ENCODE measurements at places on chromosomes 12 and 14.

- DNase-seq = no peak
These were observed at the start of gene NTN4 for GRCh38 chr12:95790033-95790916. NTN4 (minus strand) TSS chr12:95790764; CDS start chr12:95790309, 455 bp downstream.

DNA sequence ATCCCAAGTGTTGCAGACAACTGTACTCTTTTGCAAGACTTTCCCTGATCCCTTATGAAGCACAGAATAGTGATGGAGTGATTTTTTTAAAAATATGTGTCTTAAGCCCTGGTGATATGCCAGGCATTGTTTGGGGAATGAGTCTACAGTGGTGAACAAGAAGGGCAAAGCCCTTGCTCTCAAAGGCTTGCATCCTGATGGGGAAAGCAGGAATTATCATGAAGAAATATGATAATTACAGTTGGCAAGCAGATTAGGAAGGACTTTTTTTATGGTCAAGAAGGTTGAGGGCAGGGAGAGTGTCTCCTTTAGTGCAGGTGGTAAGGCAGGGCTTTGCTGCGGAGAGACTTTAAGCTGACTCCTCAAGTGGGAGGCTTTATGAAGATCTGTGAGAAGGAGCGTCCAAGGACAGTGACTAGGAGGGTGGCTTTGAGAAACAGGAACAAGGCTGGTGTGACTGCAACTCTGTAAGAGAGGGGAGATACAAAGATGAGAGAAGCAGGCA, 100.2 kb downstream of the SYNE2 start:
- no peak for DNase-seq

GRCh38 chr14:44112774-44113460, 394.2 kb downstream of the FSCB start:
- no peak for DNase-seq

- DNase-seq = no peak
These were observed 33.7 kb downstream of the MAPK1IP1L start for GRCh38 chr14:55085060-55085660.

GRCh38 chr12:131105736-131106348, 152.1 kb downstream of the ADGRD1 start:
- no peak for DNase-seq

GRCh38 chr14:69606258-69607184, 4.9 kb upstream of the SUSD6 start:
- DNase-seq = no peak

DNA sequence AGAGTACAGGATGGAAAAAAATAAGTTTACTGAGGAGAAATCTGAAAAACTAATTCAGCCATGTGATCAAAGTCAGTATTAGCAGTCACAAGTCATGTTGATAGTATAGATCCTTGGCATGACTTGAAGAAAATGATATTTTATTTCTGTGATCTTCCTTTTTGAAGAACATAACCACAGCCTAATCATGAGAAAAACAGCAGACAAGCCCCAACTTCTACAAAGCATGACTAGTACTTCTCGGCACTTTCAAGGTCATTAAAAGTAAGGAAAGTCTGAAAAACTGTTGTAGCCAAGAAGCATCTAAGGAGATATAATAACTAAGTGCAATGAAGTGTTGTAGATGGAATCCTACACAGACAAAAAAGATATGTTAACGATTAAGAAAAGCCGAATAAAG, 264.1 kb upstream of the FOXG1 start:
- DNase-seq = no peak

GRCh38 chr14:31939934-31940333, 137.2 kb upstream of the ARHGAP5 start:
- DNase-seq = no peak

GRCh38 chr12:6639151-6639801, 3.5 kb upstream of the LPAR5 start:
- DNase-seq = no peak

- no peak for DNase-seq
These were observed 3.2 kb downstream of the RNASE8 start for GRCh38 chr14:21060614-21061346.

DNA sequence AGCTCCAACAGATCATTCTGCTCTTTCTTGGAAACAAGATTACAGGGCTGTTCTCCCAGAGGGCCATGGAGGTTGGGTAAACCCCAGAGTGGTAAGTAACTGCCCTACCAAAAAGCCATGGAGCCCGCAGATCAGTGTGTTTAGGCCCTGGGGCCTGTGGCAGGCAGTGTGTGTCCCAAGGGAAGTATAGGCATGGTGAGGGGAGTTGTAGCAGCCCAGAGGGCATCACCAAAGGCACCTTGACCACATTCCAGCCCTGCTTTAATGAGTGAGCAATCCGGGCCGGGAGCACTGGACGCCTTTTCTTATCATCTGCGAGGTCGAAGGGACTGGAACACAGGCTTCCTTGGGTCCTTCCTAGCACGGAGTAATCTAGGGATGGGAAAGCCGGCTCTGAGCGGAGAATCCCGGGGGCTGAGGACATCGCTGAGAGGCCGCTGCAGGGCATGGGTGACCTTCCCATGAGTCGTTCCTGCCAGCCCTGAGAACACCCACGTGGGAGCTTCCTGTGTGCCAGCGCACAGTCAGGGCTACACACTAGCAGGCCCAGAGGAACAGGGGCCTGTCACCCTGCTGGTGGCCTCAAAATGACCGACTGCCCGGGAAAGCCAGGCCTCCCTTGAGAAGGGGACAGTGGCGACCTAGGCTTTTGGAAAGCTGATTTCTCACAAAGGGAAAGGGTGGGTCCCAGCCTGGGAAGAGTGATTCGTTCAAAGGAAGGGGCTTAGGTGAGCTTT, 91.3 kb downstream of the NINJ2 start:
- DNase-seq = no peak

- DNase-seq = no peak
These were observed 3.8 kb downstream of the POMT2 start for GRCh38 chr14:77316872-77317301.

GRCh38 chr14:90273532-90273931, 17.2 kb downstream of the PSMC1 start:
- DNase-seq = no peak

DNA sequence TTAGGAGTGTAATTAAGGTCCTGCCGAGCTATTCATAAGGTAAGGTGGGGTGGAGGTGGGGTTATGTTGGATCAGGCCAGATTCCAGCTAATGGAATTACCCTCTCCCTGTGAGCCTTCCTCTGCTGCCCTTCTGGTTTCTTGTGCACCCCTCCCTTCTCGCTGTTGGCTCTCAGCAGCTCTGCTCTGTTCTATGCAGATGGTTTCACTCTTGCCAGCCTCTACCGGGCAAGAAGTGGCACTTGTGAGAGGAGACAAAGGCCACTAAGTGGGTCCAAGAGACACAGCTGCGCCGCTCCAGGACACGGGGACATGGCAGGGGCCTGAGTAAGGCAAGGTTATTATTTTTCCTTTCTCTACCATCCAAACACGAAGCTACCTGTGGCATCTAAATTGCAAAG, 334.4 kb downstream of the EMP1 start:
- DNase-seq = no peak

DNA sequence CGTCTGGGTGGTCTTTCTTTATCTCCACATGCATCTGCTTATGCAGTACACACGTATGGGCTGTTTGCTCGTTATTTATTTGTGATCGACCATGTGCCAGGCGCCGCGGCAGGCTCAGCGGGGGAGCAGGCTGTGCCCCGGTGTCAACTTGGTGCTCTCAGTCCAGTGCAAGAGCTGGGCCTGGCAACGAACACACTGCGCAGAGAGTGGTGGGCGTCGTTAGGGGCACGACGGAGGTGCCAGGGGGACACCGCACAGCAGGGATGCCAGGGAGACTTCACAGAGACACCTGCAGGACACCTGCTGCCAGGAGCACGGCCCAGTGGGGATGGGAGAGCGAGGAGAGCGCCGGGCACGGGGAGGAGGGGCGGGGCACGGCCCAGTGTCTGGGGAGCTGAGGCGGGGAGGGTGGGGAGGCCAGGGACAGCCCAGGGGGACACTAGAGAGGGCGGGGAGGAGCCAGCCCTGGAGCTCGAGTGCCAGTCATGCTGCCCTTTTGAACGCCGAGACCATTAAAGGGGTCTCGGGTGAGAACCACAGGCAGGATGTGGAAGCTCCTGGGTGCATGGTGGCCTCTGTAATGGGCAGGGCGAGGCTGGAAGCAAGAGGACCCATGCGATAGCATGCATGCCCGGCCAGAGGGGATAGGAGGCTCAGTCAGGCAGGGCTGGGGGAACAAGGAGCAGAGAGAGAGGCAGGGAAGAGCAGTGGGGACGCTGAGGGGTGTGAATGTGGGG, 652 bp upstream of the LRCOL1 start:
- no peak for DNase-seq

DNA sequence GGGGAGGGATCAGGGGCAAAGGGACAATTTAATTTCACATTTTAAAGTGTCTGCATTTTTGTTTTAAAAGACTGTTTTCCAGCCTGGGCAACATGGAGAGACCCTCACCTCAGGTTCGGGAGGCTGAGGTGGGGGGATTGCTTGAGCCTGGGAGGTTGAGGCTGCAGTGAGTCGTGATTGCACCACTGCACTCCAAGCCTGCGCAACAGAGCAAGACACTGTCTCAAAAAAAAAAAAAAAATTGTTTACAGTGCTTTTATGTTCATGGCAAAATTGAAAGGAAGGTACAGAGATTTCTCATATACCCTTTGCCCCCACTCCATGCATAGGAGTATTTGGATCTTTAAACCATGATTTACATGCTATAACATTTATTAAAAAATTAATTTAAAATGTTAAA, 16.4 kb upstream of the HVCN1 start:
- no peak for DNase-seq

DNA sequence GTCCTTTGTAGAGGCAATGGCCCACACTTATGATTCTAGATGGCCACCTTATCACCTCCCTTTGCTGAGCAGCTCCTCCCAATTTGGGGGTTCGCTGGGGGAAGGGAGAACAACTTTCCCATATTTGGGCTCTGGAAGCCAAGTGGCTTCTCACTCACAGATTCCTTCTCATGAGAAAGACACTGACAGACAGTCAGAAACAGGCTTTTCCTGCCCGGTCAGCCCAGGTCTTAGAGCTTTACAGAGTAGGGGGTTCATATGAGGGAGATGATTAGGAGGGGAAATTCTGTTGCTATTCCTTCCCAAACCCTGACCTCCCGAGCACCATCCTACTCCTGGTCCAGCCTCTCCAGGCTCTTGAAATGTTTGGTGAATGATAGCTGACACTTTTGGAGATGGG, 60.1 kb upstream of the HSPB8 start:
- DNase-seq = no peak

- no peak for DNase-seq
These were observed 77.0 kb downstream of the CPSF2 start for GRCh38 chr14:92198804-92199203.

DNA sequence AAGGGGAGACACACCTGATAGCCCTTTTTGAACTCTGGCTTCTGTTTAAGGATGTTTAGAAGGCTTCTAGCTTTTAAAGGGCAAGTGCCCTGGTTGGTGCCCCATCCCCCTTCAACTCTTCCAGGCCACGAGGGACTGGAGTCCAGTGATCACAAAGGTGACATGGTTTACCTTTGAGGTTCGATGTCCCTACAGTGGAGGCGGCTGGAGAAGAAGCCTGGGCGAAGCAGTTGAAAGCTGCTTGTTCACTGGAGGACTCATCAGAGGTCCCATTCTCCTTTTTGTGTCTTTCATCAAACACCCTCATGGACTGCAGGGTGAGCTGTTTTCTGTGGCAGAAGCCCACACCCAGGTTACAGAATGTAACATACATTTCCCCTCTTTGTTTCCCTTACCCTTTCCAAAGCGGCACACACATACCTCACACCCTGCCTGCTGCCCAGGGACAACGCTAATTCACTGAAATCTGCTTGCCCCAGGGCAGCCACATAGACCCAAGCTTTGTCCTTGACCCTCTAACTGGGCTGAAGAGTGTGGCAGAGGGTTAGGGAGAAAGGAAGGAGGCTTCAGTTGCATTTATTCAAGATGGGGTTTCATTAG, 7.7 kb downstream of the TBX3 start:
- DNase-seq = no peak

- no peak for DNase-seq
These were observed 442.5 kb downstream of the NELL2 start for GRCh38 chr12:44433659-44434058.

GRCh38 chr14:36582011-36582873, at the start of gene NKX2-8:
NKX2-8 (minus strand) TSS chr14:36582614; CDS start chr14:36582389, 225 bp downstream.
- no peak for DNase-seq

DNA sequence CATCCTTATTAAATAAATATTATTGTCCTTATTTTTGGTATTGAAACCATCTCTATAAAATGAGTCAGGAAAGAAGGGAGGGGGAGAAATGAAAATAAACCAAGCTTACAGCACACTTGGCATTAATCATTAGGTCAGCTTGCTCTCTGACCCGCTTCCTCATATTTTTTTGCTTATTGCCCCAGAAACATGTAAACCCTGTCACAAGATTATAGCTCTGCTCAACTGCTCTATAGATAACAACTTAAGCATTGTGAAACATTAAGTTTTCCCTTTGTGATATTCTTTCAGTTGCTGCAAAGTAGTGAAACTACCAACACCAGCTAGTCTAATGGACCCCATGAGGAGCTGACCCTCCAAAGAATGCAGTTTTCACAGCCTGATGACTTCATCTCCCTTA, 819.5 kb downstream of the SLC16A7 start:
- DNase-seq = no peak

- no peak for DNase-seq
These were observed 96.1 kb downstream of the EML1 start for GRCh38 chr14:99889268-99889667.

DNA sequence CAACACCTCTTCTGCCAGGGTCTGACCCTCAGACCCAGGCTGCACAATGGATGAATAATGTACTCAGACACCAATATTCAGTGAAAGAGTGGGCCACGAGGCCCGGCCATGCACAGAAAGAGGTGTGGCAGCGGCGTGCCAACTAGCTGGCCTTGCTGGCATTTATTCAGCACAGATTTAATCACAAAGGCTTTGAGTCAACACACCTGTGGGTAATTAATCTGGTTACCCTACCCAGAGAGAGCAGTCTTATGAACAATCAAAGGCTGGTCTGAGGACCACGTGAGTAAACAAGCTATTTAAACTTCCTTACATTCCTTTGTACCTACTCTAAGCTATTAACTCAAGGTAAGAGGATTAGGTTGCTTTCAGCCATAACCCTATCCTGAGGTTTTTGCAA, 324.8 kb downstream of the C12orf50 start:
- DNase-seq = no peak

DNA sequence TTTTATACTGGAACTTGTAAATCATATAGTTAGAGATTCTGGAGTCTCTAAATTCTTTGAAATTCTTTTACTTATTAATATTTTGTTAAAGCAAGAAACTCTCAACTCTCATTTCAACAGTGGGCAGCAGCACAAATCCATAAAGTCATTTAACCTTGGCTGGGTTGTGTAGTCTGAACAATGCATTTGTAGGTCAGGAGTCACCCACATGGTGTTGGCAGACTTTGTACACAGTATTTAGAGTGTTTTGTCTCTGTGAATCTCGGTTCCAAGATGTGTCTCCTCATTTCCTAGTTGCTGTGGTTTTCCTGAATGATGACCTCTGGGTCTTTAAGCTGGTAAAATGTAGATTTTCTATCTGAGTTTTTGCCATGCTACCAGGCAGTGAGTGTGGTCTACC, 20.8 kb upstream of the STRAP start:
- DNase-seq = no peak

DNA sequence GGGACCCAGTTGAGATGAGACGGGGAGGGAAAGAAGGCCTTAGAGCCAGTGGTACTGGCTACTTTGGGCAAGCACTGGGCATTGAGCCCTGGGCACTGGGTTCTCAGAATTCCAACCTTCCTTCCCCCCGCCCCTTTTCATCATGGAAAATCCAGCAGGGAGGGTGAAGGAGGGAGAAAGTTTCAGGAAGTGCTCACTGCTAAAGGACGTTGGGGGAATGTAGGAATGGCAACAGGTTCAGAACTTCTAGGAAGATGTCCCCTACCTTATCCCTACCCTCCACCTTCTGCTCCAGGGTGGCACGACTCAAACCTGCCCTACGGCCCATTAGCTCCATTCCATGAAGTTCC, 4.2 kb upstream of the TNS2 start:
- no peak for DNase-seq
